ENCODE measurements at places on chromosomes 12 and 14.

GRCh38 chr14:63203618-63204406 is 431 bp upstream of the RHOJ start:
- peak; percentile 83 for DNase-seq

DNA sequence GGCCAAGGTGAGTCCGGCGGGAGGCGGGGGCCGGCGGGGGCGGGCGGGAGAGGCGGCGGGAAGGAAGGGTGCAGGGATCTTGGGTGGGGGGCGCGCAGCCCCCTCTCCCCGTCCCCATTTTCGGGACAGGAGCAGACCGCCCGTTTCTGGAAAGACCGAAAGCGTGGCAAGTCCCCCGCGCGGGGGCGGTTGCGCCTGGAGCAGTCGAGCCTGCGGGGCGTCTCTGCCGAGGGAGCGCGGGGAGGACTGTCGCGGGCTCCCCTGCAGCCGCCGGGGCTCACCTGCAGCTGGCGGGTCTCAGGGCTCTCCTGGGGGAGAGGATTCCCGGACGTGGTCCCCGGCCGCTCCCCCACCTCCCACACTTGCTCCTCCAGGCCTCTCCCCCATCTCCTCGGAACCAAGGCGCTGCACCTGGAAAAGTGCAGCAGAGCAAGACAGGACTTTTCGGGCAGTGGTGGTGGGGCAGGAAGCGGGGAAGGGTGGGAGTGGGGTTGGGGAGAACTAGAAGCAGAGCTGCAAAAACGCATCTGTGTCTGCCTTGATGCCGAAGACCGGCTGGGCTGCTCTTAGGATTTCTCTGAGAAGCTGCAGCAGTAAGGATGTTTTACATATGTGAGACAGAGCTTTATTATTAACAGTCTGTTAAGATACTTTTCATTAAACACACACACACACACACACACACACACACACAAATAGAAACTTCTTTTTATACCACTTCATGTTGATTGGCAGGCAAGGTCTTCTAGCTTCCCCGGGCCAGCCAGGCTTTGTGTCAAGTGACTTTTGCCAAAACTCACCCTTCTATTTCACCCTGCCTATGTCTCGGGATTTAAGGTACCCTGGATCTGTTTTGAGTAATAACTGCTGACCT is 677 bp downstream of the C12orf75 start:
- no peak for DNase-seq

DNA sequence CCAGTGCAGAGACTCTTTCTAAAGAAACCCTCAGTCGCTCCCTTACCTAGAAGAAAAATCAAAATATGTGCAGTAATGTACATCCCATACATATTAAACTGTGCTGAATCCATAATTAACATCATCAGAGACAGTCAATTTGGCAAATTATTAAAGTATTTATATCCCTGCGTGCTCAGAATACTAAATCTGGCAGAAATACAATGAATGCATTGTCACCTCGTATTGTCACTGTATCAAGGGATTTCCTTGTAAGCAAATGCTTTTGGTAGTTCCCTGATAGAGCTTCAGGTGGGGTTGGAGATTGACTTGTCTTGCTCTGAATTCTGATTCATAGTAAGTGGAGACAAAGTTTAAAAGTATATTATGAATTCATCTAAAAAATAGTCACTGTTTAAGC is 319.1 kb downstream of the PPFIA2 start:
- DNase-seq, result no peak

- no peak for DNase-seq
Observed at GRCh38 chr14:33525626-33526025, 425.2 kb downstream of the EGLN3 start.

DNA sequence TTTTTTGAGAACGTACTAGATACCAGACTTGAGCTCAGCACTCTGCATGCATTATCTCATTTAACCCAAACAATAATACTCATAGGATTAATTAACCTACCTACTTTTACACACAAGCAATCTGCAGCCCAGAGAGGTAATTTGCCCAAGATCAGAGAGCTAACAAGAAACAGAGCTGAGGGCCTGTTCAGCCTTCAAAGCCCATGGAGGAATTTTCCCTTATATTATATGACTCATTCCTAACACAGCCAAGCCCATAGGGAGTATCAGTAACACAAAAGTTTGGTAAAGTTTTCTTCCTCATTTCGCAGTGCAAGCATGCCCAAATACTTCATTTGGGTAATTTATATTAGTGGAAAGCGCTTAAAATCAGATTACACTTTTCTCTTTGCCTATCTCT is 94.7 kb downstream of the GALC start:
- no peak for DNase-seq

GRCh38 chr12:113762155-113762881 is 203.8 kb downstream of the RBM19 start:
- no peak for DNase-seq

DNA sequence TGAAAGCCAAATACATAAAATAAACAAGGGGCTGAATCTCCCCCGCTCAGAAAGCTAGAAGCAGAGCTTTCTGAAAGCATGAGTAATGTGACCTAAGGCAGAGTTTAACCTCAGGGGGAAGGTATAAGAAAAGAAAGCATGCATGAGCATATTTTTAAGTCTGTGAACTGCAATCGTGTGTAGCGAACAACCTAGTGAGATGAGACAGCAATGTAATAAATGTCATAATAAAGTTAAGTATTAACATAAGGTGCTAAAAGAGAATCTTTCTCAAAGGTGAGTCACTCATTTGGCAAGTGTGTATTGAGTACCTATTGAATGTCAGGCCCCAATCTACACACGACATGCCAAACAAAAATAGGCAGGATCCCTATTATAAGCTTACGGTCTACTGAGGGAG is 14.2 kb upstream of the WDR20 start:
- no peak for DNase-seq

- DNase-seq, result no peak
Observed at GRCh38 chr14:99497894-99498293, 16.7 kb downstream of the CCNK start.

- DNase-seq, result no peak
Observed at GRCh38 chr12:94603434-94604365, 46.7 kb downstream of the TMCC3 start.

DNA sequence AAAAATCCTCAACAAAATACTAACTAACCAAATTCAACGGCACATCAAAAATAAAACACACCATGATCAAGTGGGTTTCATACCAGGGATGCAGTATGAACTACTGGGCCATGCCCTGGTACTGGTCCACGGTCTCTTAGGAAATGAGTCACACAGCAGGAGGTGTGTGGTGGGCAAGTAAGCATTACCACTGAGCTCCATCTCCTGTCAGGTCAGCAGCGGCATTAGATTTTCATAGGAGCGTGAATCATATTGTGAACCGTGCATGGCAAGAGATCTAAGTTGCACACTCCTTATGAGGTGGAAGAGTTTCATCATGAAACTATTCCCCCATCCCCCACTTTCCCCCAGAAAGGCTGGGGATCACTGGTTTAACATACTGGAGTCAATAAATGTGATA is 6.7 kb upstream of the LGR5 start:
- no peak for DNase-seq

DNA sequence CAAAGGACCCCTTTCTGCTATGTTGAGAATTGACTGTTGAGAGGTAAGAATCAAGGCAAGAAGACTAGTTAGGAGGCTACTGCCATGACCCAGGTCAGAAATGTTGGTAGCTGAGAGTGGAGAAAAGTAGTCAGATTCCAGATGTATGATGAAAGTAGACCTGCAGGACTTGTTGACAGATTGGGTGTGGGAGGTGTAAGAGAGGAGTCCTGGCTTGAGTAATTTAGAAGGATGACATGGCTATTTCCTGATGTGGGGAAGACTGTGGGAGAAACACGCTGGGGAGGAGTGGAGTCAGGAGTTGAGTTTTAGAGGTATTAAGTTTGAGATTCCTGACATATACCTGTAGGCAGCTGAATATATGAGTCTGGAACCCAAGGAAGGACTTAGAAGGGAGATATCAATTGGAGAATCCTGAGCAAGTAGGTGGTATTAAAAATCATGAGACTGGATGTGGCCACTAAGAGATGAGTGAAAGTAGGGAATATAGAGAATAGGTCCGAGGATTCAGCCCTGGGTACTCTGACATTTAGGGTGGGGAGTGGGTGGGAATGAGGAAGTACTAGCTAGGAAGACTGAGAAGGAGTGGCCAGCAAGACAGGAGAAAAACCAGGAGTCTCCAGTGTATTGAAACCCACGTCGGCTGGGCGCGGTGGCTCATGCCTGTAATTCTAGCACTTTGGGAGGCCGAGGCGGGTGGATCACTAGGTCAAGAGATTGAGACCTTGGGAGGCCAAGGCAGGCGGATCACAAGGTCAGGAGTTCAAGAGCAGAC is 12.6 kb upstream of the DDX47 start:
- DNase-seq, result no peak

DNA sequence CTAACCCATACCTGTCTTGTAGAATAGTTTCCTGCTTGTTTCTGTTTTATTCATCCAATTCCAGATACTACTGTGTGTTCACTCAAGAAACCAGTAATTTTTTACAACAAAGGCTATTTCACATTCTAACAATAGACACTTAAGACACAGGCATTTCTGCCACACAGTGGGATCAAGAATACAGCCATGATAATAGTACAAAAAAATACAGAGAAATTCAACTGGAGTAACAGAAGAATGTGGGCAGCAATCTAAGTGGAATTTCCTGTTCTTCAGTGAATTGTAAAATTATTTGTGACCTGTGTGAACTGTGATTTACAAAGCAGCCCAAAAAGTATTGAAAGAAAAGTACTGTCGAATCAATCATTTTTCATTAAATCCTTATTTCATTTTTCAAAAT is 282.9 kb downstream of the CCER1 start:
- no peak for DNase-seq

- no peak for DNase-seq
Observed at GRCh38 chr14:86513564-86513963, 983.6 kb downstream of the FLRT2 start.

GRCh38 chr12:83027021-83027723 is 340.5 kb downstream of the TMTC2 start:
- no peak for DNase-seq

GRCh38 chr12:39935839-39936238 is 170.0 kb downstream of the SLC2A13 start:
- no peak for DNase-seq

DNA sequence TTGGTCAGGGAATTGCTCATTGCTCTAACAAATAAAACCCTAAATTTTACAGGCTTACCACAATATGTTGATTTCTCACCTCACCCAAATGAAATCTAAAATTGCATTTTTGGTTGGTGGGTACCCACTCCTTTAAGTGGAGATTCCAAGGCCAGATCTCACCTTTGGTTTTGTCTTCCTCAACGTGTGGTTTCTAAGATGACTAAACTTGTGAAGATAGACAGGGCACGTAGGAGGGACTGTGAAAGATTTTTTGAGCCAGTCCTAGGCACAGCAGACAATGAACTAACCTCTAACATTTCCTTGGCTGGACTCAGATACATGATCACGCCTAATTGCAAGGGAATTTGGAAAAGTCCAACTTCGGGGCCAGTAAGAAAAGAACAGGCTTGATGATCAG is 1003.9 kb downstream of the FLRT2 start:
- no peak for DNase-seq

GRCh38 chr12:65907513-65907912 is 83.2 kb downstream of the HMGA2 start:
- DNase-seq, result no peak

GRCh38 chr12:107296681-107297089 is 203.3 kb upstream of the CRY1 start:
- DNase-seq, result no peak

- DNase-seq, result no peak
Observed at GRCh38 chr12:130636370-130636769, 79.7 kb downstream of the RIMBP2 start.

DNA sequence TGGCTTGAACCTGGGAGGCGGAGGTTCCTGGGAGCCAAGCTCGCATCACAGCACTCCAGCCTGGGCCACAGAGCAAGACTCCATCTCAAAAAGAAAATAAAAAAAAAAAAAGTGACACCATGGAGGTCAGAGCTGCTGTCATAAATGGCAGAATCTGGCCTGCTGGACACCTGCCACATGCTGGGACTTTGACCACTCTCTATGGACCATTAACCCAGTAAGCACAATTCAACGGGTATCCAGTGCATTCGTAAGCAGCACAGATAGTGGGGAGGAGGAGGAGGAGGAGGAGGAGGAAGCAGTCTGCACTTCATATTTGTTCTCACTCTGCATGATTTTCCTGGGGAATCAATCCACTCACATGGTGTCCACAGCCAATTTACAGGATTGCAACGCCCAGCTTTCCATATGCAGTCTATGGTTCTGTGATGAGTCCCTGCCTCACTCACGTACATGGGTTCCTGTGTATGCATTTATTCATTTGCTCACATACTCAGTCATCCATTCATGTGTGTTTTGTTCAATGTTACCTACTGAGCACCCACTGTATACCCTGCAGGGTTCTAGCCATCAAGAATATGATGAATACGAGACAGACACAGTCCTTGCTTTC is 326.8 kb downstream of the GLT1D1 start:
- no peak for DNase-seq

- no peak for DNase-seq
Observed at GRCh38 chr12:89289720-89290119, 62.6 kb downstream of the DUSP6 start.

DNA sequence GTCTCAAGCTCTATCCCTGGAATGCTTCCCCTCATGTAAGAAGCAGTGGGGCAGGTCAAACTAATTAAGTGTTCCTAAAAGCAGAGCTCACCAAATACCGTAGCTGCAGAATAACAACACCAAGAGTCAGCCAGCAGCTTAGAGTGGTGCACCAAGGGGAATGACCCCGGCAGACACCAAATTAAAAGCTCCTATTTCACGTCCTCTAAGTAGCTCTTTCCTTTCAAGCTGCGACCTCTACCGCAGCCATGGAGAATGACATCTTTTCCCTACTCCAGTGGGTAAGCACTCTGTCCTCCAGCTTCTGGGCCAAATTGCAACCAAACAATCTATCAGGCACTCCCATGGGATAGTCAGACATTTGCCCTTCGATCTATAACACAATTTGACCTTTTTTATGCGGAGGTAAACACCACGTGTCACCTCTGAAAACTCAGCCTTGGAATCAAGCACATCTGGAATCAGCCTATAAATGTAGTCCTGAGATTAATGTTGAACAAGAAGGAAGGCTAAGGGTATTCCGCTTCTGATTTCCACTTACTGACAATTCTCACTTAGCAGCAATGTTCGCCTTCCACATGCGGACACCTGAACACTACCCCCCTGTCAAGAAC is 67.6 kb upstream of the CDKN3 start:
- peak; percentile 65 for DNase-seq

DNA sequence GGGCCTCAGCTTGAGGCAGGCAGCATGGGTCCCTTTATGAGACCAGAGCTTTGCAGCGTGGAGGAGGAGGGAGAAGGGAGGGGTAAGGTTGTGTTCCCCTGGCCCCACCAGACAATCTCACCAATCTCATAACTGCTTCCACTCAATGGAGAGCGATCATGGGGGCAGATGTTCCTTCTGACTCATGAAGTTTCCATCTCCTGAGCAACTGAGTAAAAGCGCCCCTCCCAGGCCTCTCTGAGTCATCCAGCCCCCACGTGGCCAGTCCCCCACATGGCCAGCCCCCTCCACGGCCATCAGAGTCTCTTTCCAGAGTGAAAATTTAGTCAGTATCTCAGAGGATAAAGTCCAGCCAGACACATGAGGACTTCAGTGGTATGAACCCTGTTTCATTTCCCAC is 39.2 kb upstream of the PLXNC1 start:
- DNase-seq, result no peak

- DNase-seq, result no peak
Observed at GRCh38 chr14:103870891-103871595, 23.7 kb upstream of the PPP1R13B start.

GRCh38 chr14:50542941-50543418 is 10.6 kb upstream of the MAP4K5 start:
- DNase-seq, result no peak

All from right renal cortex interstitium (tissue), 3 donors.